ENCODE measurements at places on chromosomes 2 and 18.

DNA sequence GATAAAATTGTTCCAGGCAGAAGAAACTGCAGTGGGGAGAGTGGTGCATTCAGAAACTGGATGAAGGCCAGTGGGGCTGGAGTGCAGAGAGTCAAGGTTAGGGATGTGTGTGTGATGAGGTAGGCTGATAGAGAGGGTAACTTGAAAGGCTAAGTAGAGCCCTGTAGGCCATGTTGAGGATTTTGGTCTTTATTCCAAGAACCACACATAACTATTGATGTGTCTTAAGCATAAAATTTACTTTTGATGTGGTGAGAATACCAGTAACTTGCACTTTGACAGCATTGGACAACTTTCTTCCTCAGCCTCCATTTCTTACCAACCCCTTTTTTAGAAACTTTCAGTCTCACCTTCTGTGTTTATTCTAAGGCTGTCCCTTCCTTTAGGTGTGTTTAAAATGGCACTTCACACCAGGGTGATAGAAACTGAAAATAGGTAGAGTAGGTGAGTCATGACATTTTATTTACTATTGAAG is 22.6 kb downstream of the MTX2 start:
- no peak for DNase-seq

DNA sequence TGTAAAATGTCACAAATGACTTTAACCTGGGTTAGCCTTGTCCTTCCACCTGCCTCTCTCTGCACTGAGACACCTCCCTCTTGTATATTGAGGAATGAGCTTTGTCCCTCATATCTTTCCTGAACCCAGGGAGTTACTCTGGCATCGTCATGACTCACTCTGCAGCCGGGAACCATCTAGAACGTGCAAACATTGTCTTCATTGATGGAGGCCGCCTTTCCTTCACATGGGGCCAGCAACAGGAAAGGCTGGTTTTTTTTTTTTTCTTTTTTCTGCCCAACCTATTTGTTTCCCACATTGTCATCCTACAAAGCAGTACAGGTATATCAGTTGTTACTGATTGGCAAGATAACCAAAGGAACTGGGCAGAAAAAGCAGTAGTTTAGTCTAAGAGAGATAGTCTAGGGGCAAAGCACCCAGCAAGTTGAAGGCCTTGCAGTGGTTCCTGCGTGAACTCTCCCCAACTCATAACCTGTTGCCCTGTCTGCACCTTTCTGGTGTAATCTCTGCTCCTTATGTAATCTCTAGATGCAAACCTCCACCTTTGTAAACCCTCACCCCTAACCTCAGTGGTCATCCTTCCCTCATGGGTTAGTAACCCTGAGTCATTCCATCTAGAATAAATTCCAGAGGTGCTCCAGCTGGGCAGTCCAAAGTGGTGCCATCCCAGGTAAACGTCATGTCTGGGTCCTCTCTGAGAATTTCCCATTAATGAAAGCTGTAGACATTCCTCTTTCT is 38.3 kb downstream of the SLC40A1 start:
- no peak for DNase-seq

DNA sequence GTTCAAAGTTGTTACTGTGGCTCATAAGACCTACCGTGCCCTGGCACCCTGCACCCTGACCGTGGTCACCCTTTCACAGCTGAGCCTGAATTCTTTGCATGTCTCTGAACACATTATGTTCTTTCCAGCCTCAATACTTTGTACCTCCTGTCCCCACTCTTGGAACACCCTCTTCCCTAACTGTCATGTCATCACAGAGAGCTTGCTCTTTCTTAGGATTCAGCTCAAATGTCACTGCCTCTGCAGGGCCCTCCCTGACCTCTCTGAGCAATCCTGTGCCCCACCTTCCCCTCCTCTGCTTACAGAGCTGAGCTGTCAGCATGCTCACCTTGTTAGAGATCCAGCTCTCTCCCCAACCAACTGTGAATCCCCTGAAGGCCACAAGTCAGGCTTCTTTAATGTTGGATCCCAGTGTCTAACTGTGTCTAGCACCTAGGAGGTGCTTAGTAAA is 15.0 kb downstream of the PRKAG3 start:
- no peak for DNase-seq

DNA sequence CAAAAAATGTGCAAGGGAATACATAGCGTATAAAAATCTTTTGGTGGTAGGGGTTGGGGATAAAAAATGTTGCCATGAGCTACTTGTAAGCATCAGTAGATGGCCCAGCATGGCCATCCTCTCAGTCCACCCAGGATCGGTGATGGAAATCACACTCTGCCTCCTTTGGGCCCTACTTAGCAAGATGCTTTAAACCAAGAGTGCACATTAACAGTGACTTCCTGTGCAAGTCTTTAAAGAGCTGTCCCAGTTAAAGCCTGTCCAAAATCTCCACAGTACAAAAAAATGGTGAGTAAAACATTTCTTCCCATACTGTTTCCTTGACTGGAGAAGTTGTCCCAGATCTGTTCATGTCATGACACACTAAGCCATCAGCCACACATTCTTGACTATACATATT is 18.0 kb downstream of the ANKRD44 start:
- DNase-seq = no peak

DNA sequence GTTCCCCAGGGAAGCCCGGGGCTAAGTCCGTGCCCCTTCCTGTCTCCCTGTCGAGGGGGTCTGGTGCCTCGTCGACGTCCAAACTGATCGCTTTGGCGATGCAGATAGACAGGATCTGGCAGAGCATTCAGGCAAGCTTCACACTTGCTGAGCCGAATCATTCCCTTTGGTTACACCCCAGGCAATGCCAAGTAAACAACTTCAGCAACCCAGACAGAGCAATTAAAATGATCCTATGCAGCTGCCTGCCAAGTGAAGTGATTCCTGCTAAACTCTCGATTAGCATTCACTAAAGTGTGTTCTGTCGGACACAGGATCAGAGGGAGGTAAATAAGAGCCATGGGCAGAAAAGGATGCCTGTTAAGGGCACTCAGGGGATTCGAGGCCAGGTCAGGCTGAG is 108.2 kb upstream of the RAB12 start:
- DNase-seq = no peak

- no peak for DNase-seq
These were observed 10.7 kb upstream of the CD226 start for GRCh38 chr18:69958422-69958821.

DNA sequence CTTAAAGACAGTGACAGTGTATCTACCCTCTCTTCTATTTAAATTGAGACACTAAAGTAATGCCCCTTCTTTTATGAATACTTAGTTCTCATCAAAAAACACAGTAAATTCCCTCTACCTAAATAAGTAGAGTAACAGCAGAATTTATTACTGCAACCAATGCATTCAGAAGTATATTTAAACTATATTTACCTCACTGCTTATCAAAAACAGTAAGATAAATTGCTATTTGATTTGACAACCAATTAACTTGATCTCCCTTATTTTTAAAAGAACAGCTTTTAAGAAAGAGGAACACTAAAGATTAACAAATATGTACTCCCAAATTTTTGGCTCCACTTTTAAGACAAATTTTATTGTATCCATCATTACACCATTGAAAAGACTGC is 4.8 kb downstream of the SATB2 start:
- no peak for DNase-seq

GRCh38 chr2:98090951-98091350 is 4.0 kb downstream of the VWA3B start:
- no peak for DNase-seq

- DNase-seq = peak; percentile 35
These were observed 77.5 kb upstream of the ITPRID2 start for GRCh38 chr2:181814057-181814491.

GRCh38 chr2:75025216-75025615 is 66.8 kb downstream of the POLE4 start:
- no peak for DNase-seq

DNA sequence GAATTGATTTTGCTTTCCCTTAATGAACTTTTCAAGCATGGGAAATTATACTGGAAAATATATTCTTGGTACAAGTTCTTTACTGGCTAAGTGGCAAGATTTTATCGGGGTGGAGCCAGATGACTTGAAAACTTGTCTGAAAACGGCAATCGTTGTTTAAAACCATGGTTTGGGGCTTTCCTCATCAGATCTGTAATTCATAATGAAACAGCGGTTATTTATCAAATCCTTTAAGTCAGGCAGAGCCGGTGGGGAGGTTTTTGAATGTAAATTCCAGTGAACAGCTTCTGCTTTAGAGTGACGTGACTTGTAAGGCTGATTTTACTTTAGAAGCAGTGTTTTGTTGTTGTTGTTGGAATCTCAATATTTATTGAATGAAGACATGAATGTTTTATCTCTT is 2.6 kb downstream of the SEC11C start:
- DNase-seq = no peak

- DNase-seq = no peak
These were observed 383.6 kb downstream of the PIK3C3 start for GRCh38 chr18:42338683-42339082.

GRCh38 chr18:28684746-28685355 is 507.9 kb upstream of the CDH2 start:
- DNase-seq = no peak

DNA sequence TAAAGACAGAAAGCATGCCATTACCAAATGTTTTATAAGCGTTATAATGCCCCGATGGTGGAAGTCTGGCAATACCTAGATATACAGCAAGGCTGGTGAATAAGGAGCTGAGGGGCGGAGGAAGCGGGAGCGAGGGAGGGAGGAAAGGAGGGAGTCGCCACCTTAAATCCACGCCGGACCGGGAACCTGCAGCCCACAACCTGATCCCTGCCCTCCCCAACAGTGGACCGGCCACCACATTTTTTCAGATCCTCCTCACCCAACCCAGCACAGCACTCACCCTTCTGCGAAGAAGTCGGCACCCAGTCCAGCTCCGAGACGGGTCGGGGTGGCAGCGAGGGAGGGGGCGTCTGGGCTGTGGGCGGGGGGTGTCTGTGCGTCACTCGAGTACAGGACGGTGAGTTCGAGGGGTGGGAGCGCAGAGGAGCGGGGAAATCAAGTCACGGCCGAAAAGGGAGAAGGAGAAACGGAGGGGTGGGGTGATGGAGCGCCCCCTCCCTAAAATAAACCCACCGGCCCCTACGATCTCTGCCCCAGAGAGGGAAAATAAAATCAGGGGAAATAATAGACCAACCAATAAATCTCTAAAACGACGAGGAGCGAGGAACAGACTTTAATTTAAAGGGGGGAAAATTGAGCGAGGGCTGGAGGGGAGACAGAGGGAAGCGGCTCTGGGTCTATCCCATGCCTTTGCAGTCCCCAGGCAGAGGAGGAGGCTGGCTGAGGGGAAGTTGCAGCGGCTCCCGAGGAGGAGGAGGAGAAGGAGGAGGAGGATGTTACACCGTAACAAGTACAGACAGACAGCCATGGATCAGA is 96.5 kb upstream of the SERTAD2 start:
- peak; percentile 55 for DNase-seq

GRCh38 chr2:234676109-234676782 is 179.4 kb upstream of the ARL4C start:
- no peak for DNase-seq

- no peak for DNase-seq
These were observed 61.0 kb upstream of the EPB41L3 start for GRCh38 chr18:5604778-5605177.

DNA sequence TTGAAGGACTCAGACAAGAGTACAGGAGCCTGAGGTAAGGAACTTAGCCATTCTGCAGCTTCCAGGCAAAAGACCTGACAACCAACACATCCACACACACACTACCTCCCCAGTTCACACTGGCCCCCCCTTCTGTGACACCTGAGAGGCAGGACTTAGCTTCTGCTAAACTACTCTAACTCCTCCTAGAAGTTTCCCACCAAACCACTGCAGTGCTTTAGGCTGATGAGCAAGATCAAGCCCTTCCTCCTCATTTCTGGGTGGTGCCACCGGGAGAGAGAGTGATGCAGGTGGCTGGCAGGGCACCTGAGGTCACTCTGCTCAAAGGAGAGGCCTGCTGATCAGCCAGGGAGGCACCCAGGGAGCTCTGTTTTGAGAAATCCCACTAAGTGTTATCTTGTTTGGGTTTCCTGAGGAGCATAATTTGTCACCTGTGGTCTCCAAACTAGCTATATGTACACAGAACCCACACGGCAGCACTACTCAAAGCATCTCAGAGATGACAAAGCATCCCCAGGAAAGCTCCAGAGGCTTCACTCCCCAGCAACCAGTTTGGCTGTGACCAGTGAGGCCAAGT is 188.4 kb downstream of the MYO5B start:
- DNase-seq = no peak

DNA sequence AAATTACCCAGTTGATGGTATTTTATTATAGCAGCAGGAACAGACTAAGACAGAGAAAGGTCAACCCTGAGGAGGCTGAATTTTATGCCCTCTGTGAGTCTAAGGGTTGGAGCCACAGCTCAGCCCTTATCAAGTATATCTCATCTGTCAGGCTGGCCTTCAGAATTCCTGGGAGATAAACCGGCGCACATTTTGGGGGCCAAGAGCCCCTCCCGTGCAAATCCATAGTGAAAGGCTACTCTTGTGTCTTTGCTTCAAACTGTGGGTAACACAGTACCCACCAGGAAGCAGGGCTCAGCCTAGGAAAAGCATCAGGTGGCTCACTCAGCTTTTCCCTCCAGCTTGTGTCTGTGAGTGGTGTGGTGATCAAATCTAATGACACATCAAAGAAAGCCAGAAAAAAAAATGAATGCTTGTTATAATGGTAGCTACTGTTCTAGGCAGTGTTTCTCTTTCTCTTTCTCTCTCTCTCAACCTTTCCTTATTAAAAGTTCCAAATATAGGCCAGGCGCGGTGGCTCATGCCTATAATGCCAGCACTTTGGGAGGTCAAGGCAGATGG is 25.0 kb upstream of the ASXL2 start:
- no peak for DNase-seq

- no peak for DNase-seq
These were observed 4.3 kb downstream of the DBI start for GRCh38 chr2:119371111-119371510.

DNA sequence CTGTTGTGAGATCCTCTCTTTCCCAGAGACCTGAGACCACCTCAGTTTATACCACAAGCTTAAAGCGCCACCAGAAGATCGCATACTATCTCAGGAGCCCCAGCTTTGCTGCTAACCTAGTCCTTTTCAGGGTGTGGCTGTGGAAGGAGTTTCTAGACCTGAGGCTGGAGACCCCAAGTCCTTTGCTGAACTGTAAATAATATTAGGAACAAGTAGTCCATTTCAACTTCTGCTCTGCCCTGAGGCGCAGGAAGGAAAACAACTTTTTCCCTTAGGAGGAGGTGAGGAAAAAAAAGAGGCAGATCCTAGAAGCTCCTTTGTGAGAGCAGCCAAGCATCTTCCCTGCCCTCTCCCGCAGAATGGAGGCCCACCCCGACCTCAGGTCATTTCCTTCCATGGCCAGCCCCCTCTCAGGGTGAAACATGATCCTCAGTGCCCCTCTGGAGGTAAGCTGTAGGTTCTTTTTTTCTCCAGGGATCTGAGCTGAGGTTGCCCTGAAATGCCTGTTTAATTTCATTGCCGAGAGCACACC is 122.8 kb upstream of the LGALSL start:
- no peak for DNase-seq

- DNase-seq = no peak
These were observed 45.3 kb downstream of the CXCR4 start for GRCh38 chr2:136072621-136073020.

GRCh38 chr2:218894151-218894879 is 13.7 kb downstream of the WNT10A start:
- no peak for DNase-seq

All from muscle of arm (tissue), 14 donors.